ENCODE measurements at places on chromosomes 2 and 18.

DNA sequence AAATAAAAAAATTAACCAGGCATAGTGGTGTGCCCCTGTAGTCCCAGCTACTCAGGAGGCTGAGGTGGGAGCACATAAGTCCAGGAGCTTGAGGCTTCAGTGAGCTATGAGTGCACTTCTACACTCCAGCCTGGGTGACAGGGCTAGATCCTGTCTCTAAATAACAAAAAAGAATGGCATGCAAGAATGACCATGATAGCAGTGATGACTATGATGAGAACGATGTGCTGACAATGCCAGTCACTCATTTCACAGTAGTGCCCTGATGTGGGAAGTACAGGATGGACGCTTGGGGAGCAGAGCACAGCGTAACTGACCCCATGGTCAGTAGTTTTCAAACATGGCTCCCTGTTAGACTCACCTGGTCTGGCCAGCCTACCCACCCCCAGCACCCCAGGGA is 139.1 kb downstream of the VAPA start:
- no peak for DNase-seq

DNA sequence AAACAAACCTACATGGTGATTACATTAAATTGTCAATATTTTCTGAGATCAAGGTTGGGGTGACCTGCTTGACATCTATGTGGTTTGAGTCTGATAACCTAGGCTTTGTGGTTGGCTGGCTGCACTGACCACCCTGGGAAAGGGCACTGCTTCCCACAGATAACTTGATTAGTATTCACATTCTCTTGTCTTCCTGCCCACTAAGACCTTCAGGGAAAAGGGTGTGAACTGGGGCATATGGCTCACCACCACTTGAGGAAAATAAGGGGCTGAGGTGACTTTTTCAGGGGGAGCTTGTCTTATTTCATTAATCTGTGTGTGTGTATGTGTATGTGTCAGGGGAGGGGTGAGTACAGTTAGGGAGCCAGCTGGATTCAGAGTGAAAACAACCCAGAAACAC is 1.5 kb downstream of the SMYD1 start:
- DNase-seq, result no peak

- no peak for DNase-seq
Observed at GRCh38 chr18:12944709-12945108, 3.1 kb upstream of the SEH1L start.

GRCh38 chr2:111667001-111667400 is 217.0 kb downstream of the ANAPC1 start:
- no peak for DNase-seq

DNA sequence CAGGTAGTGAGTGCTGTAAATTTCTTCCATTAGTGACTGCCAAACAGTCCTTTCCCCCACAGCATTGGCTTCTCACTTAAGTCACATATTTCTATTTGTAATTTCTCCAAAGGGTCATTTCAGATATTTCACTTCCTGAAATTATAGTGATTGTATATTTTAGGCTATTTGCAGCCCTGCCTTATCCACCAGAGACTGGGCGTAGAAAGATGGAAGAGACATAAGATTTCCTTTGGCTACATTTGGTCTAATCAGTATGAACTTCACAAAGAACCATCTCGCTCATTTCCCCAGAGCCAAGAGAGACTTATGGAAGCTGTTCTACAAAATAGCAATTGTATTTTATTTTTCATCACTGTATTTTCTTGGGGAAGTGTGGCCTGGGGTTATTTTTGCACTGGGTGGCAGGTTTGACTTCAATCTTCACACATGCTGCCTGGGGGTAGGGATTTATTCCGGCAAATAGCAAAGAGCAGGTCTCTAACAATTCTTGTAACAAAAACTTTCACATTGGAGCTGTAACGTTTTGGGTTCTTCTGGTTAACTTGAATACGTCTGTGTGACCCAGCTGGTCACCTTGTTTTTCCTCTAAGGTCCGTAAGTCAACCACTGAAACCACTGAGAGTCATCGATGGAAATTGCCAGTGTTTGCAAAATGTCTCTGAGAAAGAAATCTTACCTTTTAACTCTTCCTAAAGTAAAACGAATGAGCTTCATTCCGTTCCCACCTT is 170.6 kb upstream of the SERPINE2 start:
- no peak for DNase-seq
